ENCODE measurements at places on chromosomes 11 and 22.

GRCh38 chr22:41979423-41980250 lies 10.4 kb downstream of the SEPTIN3 start:
- DNase-seq = no peak

DNA sequence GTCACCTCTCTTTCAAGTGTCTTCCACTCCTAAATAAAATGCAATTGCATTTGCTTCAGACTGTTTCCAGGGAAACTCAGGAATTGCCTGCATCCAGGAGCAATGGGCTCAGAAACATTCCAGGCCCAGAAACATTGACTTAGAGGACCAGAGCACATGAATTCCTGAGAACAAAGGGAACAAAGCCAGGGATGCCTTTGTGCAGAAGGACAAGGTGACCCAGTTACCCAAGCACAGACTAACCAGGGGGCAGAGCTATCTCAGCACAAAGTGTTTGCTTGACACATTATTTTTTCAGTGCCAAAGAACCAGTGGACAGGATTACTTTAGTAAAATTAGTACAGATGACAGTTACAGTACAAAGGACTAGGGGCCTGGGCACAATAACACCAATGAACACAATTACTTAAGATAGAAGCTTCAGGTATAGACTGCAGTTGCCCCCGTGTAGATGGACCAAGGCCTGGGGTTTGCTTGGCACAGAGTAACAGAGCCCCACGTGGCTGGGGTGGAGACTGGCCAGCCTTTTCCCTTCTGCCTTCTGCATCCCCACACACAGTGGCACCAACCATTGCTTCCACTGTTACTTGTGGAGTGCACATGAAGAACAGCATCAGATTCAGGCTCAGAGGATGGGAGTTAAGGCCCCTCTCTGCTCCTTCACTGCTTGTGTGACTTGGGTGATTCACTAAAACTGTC lies 500.8 kb downstream of the INSC start:
- DNase-seq = no peak

GRCh38 chr11:127994736-127995135 lies 592.6 kb downstream of the ETS1 start:
- DNase-seq = no peak

DNA sequence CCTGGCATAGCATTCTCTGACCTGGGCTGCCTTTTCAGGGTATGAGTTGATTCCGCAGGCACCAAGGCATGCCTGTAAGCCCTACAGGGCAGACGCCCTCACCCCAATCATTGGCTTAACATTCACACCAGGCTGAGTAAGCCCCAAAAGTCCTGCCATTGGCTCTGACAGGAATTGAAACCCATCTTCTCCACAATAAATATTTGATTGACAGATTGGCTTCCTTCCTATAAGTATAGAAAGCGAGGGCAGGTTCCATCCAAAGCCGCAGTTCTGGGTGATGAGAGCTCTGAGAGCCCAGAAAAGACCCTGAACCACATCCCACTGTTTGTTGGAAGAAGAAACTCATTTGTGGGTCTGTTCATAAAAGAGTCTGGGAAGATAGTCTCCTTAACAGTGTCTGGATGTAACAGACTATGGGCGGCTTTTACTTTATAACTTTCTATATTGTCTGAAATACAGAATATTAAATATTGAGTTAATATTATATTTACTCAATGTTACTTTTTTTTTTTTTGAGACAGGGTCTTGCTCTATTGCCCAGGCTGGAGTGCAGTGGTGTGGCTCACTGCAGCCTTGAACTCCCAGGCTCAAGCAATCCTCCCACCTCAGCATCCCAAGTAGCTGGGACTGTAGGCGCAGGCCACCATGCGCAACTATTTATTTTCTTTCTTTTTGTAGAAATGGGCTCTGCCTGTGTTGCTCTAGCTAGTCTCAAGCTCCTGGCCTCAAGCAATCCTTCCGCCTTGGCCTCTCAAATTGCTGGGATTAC lies 46.8 kb downstream of the FAM83F start:
- no peak for DNase-seq

- DNase-seq = no peak
These were observed 470.6 kb downstream of the NTM start for GRCh38 chr11:131841028-131841427.

DNA sequence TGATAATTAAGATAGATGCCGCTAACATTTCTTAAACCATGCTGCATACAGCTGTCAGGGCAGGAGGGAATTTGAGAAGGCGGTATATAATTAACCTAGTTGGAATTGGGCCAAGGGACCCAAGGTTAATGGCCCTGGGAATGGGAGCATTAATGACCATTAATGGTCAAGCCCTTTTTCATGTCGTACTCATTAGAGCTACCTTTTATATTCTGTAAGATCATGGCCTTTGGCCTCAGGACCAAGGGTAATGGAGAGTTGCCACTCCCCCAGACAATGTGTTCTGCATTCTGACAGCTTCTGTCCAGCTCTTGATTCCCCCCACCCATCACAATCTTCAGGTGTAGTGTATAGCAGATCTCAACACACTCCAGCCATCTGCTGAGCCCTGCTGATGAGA lies 111.6 kb downstream of the NTM start:
- DNase-seq = no peak

DNA sequence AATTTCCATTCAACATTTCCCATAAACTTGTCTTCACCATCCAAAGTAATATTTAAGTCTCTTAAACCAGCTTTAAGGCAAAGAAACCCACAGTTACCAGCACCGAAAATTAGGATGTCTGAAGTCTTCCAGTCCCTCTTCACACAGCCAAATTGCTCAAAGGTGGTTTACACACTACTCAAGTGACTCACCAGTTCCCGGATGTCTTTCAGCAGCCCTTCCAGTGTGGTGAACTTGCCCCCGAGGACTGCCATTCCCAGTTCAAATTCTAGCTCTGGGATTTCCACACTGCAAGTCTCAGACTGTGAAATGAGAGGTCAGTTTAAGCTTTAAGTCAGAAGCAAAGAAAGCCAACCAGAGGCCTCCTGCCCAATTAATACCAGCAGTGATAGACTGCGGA lies 5.1 kb downstream of the ZPR1 start:
- peak; percentile 23 for DNase-seq

GRCh38 chr22:40976866-40977700 lies 25.9 kb downstream of the RBX1 start:
- no peak for DNase-seq

- DNase-seq = peak; percentile 21
These were observed 100.3 kb downstream of the GUCY1A2 start for GRCh38 chr11:106917973-106918372.

- DNase-seq = peak; percentile 5
These were observed 22.3 kb downstream of the MMP27 start for GRCh38 chr11:102683277-102683676.

- DNase-seq = no peak
These were observed 8.6 kb downstream of the PPP6R3 start for GRCh38 chr11:68469122-68469521.

DNA sequence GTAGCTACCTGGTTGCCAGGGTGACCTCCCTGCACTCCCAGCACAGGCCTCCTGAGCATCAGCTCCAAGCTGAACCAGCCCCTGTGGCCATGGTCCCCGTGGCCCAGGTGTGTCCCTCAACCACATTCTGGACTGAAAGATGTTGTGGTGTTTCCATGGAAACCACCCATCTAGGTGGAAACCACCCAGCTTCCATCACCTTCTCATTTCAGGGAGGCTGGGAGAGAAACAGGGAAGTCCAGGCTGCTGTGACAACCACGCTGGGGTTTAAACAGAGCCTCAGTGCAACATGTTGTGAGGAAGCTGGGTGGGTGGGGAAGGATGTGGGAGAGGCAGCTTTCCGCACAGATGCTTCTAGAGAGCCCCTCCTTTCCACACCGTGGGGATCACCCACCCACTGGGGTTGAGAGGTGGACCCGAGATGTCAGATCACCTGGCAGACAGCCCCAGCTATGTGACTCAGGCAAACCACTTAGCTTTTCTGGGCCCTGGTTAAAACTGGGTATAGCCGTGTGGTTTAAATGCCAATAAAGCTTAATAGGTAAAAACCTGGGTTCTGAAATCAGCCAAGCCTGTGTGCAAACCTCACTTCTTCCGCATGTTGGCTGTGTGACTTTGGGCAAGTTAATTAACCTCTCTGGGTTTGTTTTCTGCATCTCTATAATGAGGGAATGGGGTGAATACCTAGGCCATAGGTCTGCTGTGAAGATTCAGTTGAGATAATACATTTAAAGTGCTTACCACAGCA lies 46.4 kb downstream of the CD82 start:
- DNase-seq = no peak

DNA sequence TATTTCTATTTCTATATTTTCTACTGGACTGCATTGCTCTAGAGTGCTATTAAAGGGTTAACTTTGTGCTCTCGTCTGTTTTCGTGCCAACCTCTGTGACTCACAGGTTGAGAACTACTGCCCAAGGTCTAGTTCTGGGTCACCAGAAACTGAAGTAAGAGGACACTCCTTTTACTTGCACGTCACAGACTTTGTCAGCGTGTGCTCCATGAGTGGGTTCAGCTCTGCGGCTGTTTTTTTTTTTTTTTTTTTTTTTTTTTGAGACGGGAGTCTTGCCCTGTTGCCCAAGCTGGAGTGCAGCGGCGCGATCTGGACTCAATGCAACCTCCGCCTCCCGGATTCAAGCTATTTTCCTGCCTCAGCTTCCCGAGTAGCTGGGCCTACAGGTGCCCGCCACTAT lies 49.8 kb downstream of the CLMP start:
- peak; percentile 38 for DNase-seq

- DNase-seq = peak; percentile 79
These were observed 10.5 kb downstream of the AASDHPPT start for GRCh38 chr11:106087815-106088435.

DNA sequence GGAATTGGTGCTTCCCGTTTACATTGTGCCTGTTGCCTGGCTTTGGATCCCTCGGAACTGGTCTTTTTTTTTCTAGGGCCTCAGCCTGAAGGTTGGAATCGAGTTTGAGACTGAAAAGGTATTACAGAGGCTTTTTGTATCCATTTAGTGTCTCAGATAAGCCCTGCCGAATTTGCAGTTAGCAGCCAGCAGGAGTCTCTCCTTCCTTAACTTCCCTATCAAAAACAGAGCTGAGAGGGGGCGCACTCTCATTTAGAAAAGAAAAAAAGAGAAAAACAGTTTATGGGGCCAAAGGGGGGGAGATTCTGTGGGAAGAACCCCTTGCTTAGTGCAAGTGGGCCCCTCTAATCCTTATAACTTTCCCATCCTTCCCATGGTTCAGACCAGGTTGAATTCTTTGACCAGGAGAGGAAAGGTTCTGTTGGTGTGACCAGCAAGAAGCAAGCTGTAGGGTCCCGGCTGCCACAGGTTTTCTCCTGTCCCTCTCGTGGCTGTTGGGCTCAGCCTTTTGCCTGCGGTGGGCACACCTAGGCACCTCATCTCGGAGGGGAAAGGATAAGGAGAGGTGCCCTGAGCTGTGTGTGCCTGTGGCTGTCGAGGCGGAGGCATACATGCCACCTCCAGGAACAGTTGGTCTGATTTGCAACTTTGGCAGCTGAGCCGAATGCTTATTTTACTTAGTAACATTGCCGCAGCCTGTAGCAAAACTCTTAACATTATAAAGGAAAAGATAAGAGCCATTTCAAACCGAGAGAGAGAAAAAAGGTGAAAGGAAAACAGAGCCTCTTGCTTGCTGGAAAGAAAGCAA lies 565.0 kb upstream of the CNTN5 start:
- DNase-seq = no peak

DNA sequence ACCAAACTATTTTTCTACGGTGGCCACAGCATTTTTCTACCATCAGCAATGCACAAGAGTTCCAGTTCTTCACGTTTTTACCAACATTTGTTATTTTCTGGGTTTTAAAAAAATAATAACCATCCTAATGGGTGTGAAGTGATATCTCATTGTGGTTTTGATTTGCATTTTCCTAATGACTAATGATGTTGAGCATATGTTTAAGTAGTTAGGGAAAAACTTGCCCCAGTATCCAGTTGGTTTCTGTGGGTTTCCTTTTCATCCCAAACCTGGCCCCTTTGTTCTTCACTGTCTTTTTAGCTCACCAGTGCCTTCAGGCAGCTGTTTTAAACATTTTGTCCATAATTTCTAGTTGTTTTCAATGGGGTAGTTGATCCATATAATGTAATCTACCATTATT lies 14.7 kb upstream of the PTS start:
- no peak for DNase-seq

- no peak for DNase-seq
These were observed 392.3 kb upstream of the ARHGAP42 start for GRCh38 chr11:100294748-100295147.

- peak; percentile 77 for DNase-seq
These were observed 36.9 kb upstream of the POLA2 start for GRCh38 chr11:65224930-65225278.
